ENCODE measurements at places on chromosomes 1 and 21. TPM values are rescaled to one million over a fixed set of nuclear protein-coding genes. Genes with fewer than 3 reads are reported as not detected.

Gene GBP4
- 0.03 TPM for total RNA-seq

Gene TCHH
- total RNA-seq: 0.19 TPM

Gene SPATA46
- not detected for total RNA-seq

Gene LCE1B
- not detected for total RNA-seq

Gene TGFB2
- total RNA-seq: 0.19 TPM

Gene BARHL2
- total RNA-seq: not detected

Gene GUCA2A
- total RNA-seq: not detected

Gene ADAM30
- not detected for total RNA-seq

Gene PTPN7
- not detected for total RNA-seq

Gene RCSD1
- total RNA-seq: 0.73 TPM

Gene APCS
- total RNA-seq: not detected

Gene CGN
- 46.1 TPM for total RNA-seq

Gene GJC2
- total RNA-seq: 0.58 TPM

Gene KIRREL1
- total RNA-seq: 35.2 TPM

Gene CYP2J2
- 1.5 TPM for total RNA-seq

Gene NECAP2
- total RNA-seq: 32.9 TPM

Gene CXADR
- 207 TPM for total RNA-seq

Gene LRRC3
- 6.8 TPM for total RNA-seq

Gene SPRR1A
- total RNA-seq: not detected

Gene CRABP2
- total RNA-seq: 35.1 TPM

Gene FAM177B
- total RNA-seq: not detected

Gene ACTN2
- 1.9 TPM for total RNA-seq

Gene TSACC
- 2.5 TPM for total RNA-seq

Gene PPM1J
- 22.4 TPM for total RNA-seq

Gene GBP5
- not detected for total RNA-seq

Gene LELP1
- total RNA-seq: not detected

Gene TCP10L
- 0.12 TPM for total RNA-seq

Gene LCE1C
- not detected for total RNA-seq

Gene WNT4
- total RNA-seq: not detected

Gene VWA5B1
- total RNA-seq: 1.0 TPM

Gene FHAD1
- total RNA-seq: 1.9 TPM

Gene CD160
- not detected for total RNA-seq

Gene SPRR4
- not detected for total RNA-seq

Gene B3GALT2
- not detected for total RNA-seq

Gene CIART
- 6.6 TPM for total RNA-seq

Gene CD247
- 1.4 TPM for total RNA-seq

Gene C1orf74
- total RNA-seq: 3.9 TPM

Gene FOXO6
- total RNA-seq: 4.5 TPM

Gene OR10Z1
- not detected for total RNA-seq

Gene AK5
- total RNA-seq: 8.8 TPM

Gene RNF186
- not detected for total RNA-seq

Gene UHMK1
- total RNA-seq: 30.2 TPM

Gene YARS1
- 182 TPM for total RNA-seq

Gene CRTC2
- 10.6 TPM for total RNA-seq

Gene PDZK1
- not detected for total RNA-seq

Gene SNRNP40
- 117 TPM for total RNA-seq

Gene FAM3B
- 2.5 TPM for total RNA-seq

Gene FAM151A
- 0.10 TPM for total RNA-seq

Gene PAQR6
- total RNA-seq: 4.2 TPM

Gene RNU1-4
- not detected for total RNA-seq

Data from GM23338 (cell line).